Vagina (tissue), 2 donors: ENCODE measurements at places on chromosomes 7 and 10.

GRCh38 chr10:78255214-78255613 is 221.6 kb downstream of the RPS24 start:
- no peak for DNase-seq

GRCh38 chr10:8616166-8616565 is 561.7 kb downstream of the GATA3 start:
- no peak for DNase-seq

- DNase-seq = no peak
Measured at GRCh38 chr7:122305475-122306319, 1.1 kb upstream of the FEZF1 start.

GRCh38 chr10:102738692-102739121 is 5.0 kb upstream of the WBP1L start:
- no peak for DNase-seq

- no peak for DNase-seq
Measured at GRCh38 chr7:104767826-104768536, 246.0 kb upstream of the KMT2E start.

GRCh38 chr10:100158044-100158805 is 27.6 kb downstream of the ERLIN1 start:
- DNase-seq = no peak
